ENCODE measurements at places on chromosomes 11 and 22.

- DNase-seq: no peak
Measured at GRCh38 chr11:108768370-108768769, 103.5 kb downstream of the DDX10 start.

- DNase-seq: no peak
Measured at GRCh38 chr11:64372802-64373597, 14.0 kb downstream of the RPS6KA4 start.

DNA sequence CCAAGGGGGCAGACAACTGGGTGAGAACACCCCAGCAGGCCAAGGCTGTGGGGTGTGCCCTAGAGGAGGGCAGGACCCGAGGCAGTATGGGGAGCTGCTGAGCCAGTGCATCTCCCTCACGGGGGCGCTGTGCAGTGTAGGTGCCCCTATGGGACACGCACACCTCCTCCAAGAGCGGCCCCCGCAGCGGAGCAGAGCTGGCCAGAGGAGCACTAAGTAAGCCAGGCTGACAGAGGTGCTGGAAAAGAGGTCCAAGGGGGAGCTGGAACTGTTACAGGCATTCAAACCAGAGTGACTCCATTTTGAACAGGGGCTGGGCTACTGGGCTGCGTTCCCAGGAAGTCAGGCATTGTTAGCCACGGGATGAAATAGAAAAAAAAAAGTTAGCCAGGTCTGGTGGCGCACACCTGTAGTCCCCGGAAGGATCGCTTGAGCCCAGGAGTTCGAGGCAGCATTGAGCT is 41.8 kb downstream of the TST start:
- peak; percentile 76 for DNase-seq

- DNase-seq: no peak
Measured at GRCh38 chr22:23688121-23688520, 2.7 kb upstream of the RGL4 start.

DNA sequence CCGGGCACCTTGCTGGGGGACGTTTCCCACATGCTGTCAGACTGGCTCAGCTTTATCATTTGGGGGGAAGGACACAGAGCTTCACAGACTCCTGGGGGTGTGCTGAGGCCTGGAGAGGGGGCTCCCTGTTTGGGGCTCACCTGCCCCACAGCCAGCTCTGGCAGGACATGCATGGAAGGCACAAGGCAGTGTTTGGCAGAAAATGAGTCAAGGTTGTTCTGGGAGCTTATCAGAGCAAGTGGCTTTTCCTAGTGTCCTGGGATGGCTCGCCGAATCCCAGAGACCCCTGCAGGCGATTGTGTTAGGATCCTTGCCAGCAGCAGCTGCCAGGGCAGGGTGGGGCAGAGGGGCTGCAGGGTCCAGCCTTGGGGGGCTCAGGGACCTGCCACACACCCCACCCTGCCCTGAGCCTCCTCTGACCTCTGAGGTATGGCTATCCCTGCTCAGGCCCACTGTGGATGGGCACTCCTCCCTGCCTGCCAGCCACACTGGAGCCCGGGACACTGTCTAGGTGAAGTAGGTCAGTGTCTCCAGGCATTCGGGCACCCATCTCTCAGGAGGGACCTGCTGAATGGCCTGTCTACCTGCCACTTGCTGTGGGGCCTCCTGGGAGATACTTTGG is 1323.0 kb downstream of the BRD1 start:
- DNase-seq: no peak

All from stimulated activated CD4-positive, alpha-beta T cell treated with anti-CD3 and anti-CD28 coated beads, Interleukin-12 subunit alpha, Interleukin-12 subunit beta, amount 100 ng/mL, for 4 hours (primary cell).